ENCODE measurements at places on chromosomes 7 and 10.

- H3K4me1 ChIP-seq: peaks cover 61% of the 10 kb centered on the region
- H3K27me3 ChIP-seq: no peaks in the 10 kb centered on the region
- no peak overlapping the region for H3K4me3 ChIP-seq
- DNase-seq: no peak
- no peak overlapping the region for H3K27ac ChIP-seq
- H3K36me3 ChIP-seq: no peaks in the 10 kb centered on the region
Measured at GRCh38 chr7:123725586-123726171, 23.1 kb downstream of the WASL start.

DNA sequence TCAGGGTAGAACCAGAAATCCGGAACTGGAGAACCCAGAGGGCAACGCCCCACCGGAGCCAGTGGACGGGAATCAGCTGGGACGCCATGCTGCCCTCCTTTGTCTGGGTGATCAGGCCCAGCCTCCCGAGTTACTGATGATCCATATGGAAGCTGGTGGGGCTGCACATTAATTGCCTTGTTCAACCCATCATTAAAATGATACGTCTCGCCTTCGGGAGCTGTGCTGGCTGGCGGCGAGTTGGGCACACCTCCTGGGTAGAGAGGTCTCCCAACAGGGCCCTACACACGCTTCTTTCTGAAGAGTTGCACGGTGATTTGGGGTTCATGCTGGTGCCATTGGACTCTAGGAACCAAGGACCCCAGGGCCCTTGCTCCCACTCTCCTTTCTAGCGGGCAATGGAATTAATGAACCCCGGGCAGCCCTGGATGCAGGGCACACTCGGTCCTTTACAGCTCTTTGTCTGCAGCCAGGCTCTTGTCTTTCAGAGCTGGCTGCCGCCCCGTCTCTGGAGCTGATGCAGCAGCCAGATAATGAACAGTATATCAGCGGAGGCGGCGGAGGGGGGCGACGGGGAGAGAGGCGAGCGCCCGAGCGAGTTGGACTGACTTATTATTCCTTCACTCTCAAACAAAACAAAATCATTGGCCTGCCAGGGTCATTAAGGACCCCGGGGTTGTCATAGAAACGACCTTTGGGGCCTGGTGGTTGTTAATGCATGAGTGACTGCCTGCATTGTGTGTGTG is 412.2 kb upstream of the ZMIZ1 start:
- H3K36me3 ChIP-seq: no peaks in the 10 kb centered on the region
- no peak for DNase-seq
- no peak overlapping the region for H3K4me3 ChIP-seq
- H3K27me3 ChIP-seq: no peaks in the 10 kb centered on the region

GRCh38 chr10:32751582-32751981 is 206.4 kb downstream of the ITGB1 start:
- no peaks in the 10 kb centered on the region for H3K36me3 ChIP-seq
- H3K27ac ChIP-seq: no peak overlapping the region
- H3K4me3 ChIP-seq: no peak overlapping the region
- no peak for DNase-seq
- H3K27me3 ChIP-seq: no peaks in the 10 kb centered on the region

- DNase-seq: no peak
- no peak overlapping the region for H3K27ac ChIP-seq
- no peaks in the 10 kb centered on the region for H3K4me1 ChIP-seq
- peaks cover 34% of the 10 kb centered on the region for H3K27me3 ChIP-seq
- H3K4me3 ChIP-seq: no peak overlapping the region
Measured at GRCh38 chr7:50309721-50310120, 5.2 kb downstream of the IKZF1 start.

GRCh38 chr10:44706745-44707144 is 204.4 kb upstream of the TMEM72 start:
- H3K27me3 ChIP-seq: no peaks in the 10 kb centered on the region
- no peak for DNase-seq
- no peaks in the 10 kb centered on the region for H3K4me1 ChIP-seq
- H3K27ac ChIP-seq: no peak overlapping the region
- no peaks in the 10 kb centered on the region for H3K36me3 ChIP-seq
- H3K4me3 ChIP-seq: no peak overlapping the region

DNA sequence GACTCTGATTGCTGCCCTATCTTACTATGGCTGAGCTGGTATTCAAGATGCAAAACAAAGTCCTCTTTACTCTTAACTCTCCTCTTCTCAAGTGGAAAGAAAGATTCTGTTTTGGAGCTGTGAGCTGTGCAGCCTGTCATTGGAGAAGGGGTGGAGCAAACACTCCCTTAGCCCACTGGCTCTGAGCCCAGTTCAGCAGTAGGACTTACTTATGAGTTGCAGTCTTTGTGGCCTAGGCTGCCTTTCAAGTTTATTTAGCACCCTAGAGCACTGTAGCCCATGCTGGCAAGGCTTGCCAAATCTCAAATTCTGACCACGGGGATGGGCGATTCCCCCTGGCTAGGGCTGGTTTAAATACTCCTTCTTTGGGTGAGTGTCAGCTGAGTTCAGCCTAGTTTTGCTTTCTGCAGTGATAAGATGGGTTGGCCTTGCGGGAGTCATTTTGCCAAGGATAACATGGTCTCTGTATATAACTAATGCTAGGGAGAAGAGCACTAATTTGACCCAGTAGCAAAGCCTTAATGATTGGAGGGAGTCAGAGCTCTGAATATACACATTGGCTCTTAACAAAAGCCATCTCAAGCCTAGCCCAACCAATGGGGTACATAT is 110.2 kb downstream of the MYO3A start:
- H3K36me3 ChIP-seq: no peaks in the 10 kb centered on the region
- no peak for DNase-seq
- H3K27me3 ChIP-seq: no peaks in the 10 kb centered on the region
- no peak overlapping the region for H3K4me3 ChIP-seq
- H3K4me1 ChIP-seq: no peaks in the 10 kb centered on the region
- no peak overlapping the region for H3K27ac ChIP-seq

DNA sequence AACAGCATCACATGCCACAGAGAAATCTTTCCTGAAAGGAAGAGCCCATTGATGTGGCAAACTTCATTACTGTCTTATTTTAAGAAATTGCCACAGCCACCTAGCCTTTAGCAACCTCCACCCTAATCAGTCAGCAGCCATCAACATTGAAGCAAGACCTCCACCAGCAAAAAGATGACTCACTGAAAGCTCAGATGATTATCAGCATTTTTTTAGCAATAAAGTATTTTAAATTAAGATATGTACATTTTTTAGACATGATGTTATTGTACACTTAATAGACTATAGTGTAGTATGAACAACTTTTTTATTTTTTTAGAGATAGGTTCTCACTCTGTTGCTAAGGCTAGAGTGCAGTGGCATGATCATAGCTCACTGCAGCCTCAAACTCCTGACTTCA is 14.8 kb downstream of the STEAP1B start:
- H3K36me3 ChIP-seq: no peaks in the 10 kb centered on the region
- H3K4me1 ChIP-seq: no peaks in the 10 kb centered on the region
- no peak overlapping the region for H3K4me3 ChIP-seq
- no peaks in the 10 kb centered on the region for H3K27me3 ChIP-seq
- no peak for DNase-seq

- H3K4me3 ChIP-seq: no peak overlapping the region
- H3K27ac ChIP-seq: no peak overlapping the region
- no peaks in the 10 kb centered on the region for H3K36me3 ChIP-seq
- H3K4me1 ChIP-seq: peaks cover 21% of the 10 kb centered on the region
Measured at GRCh38 chr7:47369736-47370135, 212.2 kb downstream of the TNS3 start.

GRCh38 chr7:23973264-23973663 is 263.2 kb downstream of the STK31 start:
- H3K27ac ChIP-seq: no peak overlapping the region
- no peaks in the 10 kb centered on the region for H3K36me3 ChIP-seq
- no peaks in the 10 kb centered on the region for H3K27me3 ChIP-seq

DNA sequence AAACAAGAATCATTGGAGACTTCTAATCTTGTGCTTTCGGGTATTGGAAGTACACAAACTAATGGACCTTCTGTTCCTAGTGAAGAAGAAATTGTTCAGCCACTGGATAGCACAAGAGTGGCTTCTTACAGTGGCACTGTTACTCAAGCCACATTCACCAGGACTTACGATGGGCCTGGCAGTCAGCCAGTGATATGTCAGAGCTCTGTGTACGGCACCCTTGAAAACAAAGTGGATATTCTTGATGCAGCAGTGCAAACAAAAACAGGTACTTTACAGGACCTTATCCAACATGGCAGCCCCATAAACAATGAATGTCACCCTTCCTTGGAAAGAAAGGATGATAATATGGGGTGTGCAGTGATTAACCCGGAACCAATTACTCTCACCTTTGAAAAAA is 61.6 kb downstream of the TASOR2 start:
- no peaks in the 10 kb centered on the region for H3K4me1 ChIP-seq
- no peaks in the 10 kb centered on the region for H3K27me3 ChIP-seq
- peaks cover 52% of the 10 kb centered on the region for H3K36me3 ChIP-seq
- no peak overlapping the region for H3K27ac ChIP-seq
- no peak overlapping the region for H3K4me3 ChIP-seq

DNA sequence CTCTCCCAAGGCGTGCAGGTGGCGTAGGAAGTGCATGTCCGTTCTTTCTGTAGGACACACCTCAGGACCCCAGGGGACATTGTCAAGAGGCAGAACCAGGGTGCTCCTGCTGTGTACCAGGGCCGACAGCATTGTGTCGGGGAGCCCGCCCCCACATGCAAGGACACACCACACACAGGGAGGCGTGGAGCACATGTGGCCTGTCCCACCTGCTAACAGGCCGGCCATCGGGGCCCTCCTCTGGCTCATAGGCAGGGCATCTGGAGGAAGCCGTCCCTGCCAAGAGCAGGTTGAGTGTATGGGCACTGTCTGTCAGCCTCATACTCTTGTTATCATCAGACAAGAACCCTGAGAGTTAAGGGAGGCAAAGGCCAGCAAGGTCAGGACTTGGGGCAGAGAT is 12.7 kb downstream of the RET start:
- no peaks in the 10 kb centered on the region for H3K27me3 ChIP-seq
- H3K4me3 ChIP-seq: no peak overlapping the region
- DNase-seq: no peak
- H3K4me1 ChIP-seq: no peaks in the 10 kb centered on the region
- H3K36me3 ChIP-seq: no peaks in the 10 kb centered on the region
- H3K27ac ChIP-seq: no peak overlapping the region

DNA sequence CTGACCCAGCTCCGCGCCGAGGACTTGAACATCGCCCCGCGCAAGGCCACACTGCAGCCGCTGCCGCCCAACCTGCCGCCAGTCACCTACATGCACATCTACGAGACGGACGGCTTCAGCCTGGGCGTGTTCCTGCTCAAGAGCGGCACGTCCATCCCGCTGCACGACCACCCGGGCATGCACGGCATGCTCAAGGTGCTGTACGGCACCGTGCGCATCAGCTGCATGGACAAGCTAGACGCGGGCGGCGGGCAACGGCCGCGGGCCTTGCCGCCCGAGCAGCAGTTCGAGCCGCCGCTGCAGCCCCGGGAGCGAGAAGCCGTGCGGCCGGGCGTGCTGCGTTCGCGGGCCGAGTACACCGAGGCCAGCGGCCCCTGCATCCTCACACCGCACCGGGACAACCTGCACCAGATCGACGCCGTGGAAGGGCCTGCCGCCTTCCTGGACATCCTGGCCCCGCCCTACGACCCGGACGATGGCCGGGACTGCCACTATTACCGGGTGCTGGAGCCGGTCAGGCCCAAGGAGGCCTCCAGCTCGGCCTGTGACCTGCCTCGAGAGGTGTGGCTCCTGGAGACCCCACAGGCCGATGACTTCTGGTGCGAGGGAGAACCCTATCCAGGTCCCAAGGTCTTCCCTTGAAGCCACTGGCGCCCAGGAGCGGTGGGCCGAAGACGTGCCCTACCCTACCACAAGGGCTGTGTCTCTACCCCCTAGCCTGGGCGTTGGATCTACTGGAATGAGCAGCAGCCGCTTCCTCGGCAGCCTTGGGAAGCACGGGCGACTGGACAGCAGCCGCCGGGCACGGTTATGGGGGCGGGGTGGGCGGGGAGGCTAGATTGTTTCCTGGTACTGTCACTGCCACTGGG is 945 bp downstream of the ADO start:
- H3K27ac ChIP-seq: peak overlapping the region; percentile 94
- no peaks in the 10 kb centered on the region for H3K36me3 ChIP-seq
- peak overlapping the region; percentile 84 for H3K4me3 ChIP-seq
- peaks cover 39% of the 10 kb centered on the region for H3K4me1 ChIP-seq
- peaks cover 3% of the 10 kb centered on the region for H3K27me3 ChIP-seq

DNA sequence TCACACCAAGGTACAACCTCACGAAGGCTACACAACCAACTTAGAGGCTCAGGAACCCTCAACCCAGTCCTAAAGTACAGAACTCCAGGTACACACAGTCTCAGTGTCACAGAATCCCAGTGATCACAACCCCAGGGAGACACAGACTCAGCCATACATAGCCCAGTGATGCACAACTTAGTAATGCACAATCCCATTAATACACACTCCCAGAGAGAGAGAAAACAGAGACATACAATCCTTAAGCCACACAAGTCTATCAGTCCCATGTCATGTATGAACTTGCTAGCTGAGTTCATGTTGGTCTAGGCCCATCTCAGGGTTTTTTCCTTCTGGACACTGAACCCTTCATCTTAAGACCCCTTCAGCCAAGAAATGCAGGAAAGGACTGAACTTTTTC is 4.6 kb downstream of the KCNIP2 start:
- no peaks in the 10 kb centered on the region for H3K27me3 ChIP-seq
- no peak for DNase-seq
- peaks cover 37% of the 10 kb centered on the region for H3K4me1 ChIP-seq
- no peaks in the 10 kb centered on the region for H3K36me3 ChIP-seq
- no peak overlapping the region for H3K4me3 ChIP-seq

GRCh38 chr10:70317272-70317942 is 33.6 kb upstream of the NPFFR1 start:
- no peaks in the 10 kb centered on the region for H3K4me1 ChIP-seq
- no peak overlapping the region for H3K27ac ChIP-seq
- no peak overlapping the region for H3K4me3 ChIP-seq

GRCh38 chr7:128003167-128003566 is 28.1 kb downstream of the LRRC4 start:
- no peak for DNase-seq
- no peak overlapping the region for H3K4me3 ChIP-seq
- H3K27ac ChIP-seq: no peak overlapping the region
- H3K27me3 ChIP-seq: no peaks in the 10 kb centered on the region

DNA sequence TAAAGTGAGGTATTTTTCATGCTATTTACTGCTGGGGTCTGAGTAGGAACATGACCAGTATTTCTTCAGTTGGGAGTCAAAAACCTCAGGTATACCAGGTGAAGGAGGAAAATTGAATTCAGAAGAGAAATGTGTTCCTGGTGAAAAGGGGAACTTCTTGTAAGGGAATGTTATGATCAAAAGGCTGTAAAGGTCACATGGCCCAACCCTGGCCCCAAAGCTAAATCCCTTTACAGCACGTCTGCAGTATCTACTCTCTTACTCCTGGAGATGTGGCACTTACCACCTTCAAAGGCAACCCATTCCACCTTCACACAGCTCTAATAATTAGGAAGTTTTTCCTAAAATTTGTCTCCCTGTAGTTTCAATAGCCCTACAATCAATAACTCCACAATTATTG is 15.2 kb downstream of the PIK3AP1 start:
- no peak overlapping the region for H3K4me3 ChIP-seq
- no peaks in the 10 kb centered on the region for H3K4me1 ChIP-seq
- no peak overlapping the region for H3K27ac ChIP-seq
- no peaks in the 10 kb centered on the region for H3K27me3 ChIP-seq

- no peak for DNase-seq
- H3K27me3 ChIP-seq: no peaks in the 10 kb centered on the region
- peak overlapping the region; percentile 13 for H3K27ac ChIP-seq
- no peak overlapping the region for H3K4me3 ChIP-seq
- no peaks in the 10 kb centered on the region for H3K4me1 ChIP-seq
Measured at GRCh38 chr7:4665661-4666060, 16.4 kb upstream of the FOXK1 start.

All from gastrocnemius medialis (tissue), 4 donors.